Activated CD4-positive, alpha-beta memory T cell treated with anti-CD3 and anti-CD28 coated beads for 36 hours (primary cell): ENCODE measurements at places on chromosomes 4 and X. TPM values are rescaled to one million over a fixed set of nuclear protein-coding genes. Genes with fewer than 3 reads are reported as not detected.

FDCSP gene
- not detected for total RNA-seq

ASB12 gene
- not detected for total RNA-seq

PAGE1 gene
- total RNA-seq = not detected

HMX1 gene
- total RNA-seq = not detected

GPR34 gene
- 0.24 TPM for total RNA-seq

NOX1 gene
- total RNA-seq = not detected

CT45A5 gene
- total RNA-seq = not detected

PRDM8 gene
- 3.0 TPM for total RNA-seq

CAPN6 gene
- not detected for total RNA-seq

ATRX gene
- total RNA-seq = 60.4 TPM

CSAG1 gene
- total RNA-seq = not detected

EGF gene
- total RNA-seq = not detected

KLF8 gene
- 4.4 TPM for total RNA-seq

IRF2 gene
- 48.1 TPM for total RNA-seq

ENPEP gene
- total RNA-seq = not detected

NRK gene
- not detected for total RNA-seq
